Dermis microvascular lymphatic vessel endothelial cell (primary cell): ENCODE measurements at places on chromosomes 11 and 22. TPM values are rescaled to one million over a fixed set of nuclear protein-coding genes. Genes with fewer than 3 reads are reported as not detected.

Gene OR56A1
- not detected in 2 replicates for total RNA-seq

Gene MSANTD4
- 15.4 and 15.7 TPM in 2 replicates for total RNA-seq

Gene OR5B21
- not detected in 2 replicates for total RNA-seq

Gene KRTAP5-8
- total RNA-seq = not detected in 2 replicates

Gene OR51B4
- not detected in 2 replicates for total RNA-seq

Gene SLC37A2
- total RNA-seq = 0.90 and 1.1 TPM in 2 replicates

Gene RFPL1
- not detected in 2 replicates for total RNA-seq

Gene LMO2
- 47.6 and 50.8 TPM in 2 replicates for total RNA-seq
